ENCODE measurements at places on chromosomes 7 and 10.

- DNase-seq: no peak
These were observed 9.3 kb upstream of the GTPBP4 start for GRCh38 chr10:978826-979421.

DNA sequence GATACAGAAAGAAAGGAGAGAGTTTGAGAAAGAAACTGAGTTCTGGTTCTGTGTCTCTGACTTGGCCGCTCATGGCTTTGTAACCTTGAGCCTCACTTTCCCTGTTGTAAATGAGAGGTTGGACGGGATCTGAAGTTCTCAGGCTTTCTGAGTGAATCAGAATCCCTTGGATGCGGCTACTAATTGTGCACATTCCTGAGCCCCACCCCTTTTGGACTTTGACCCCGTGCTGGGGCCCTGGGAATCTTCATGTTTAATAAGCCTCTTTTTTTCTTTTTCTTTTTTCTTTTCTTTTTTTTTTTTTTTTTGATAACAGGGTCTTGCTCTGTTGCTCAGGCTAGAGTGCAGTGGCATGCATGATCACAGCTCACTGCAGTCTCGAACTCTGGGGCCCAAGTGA lies 26.9 kb downstream of the SLC25A28 start:
- DNase-seq: no peak

DNA sequence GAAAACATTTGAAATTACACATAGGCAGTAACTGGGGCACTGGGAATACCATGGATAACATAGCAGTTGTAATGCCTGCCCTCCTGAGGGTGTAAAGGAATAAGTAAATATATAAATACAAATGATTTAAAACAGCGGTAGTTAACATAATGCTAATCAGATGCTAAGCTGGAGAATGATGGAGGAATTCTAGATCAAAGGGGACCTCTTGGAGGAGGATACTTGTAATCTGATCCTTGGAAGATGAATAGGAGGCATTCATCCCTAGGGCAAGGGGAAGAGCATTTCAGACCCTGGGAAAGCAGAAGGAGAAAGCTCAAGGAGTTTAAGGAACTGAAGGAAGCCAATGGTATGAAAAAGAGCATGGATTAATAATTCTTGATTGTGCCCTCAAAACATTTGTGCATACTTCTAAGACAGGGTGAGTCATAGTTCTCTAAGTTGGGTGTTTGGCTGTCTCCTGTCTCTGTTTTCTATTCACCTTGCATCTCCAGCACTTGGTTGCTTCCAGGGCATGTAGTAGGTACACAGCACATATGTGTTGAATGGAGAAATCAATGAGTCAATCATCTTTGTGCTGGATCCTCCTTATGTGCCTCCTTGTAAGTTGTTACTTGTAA lies 54.8 kb upstream of the PLPP4 start:
- DNase-seq: no peak

- peak; percentile 45 for DNase-seq
These were observed 194.0 kb downstream of the CFTR start for GRCh38 chr7:117673839-117674238.

DNA sequence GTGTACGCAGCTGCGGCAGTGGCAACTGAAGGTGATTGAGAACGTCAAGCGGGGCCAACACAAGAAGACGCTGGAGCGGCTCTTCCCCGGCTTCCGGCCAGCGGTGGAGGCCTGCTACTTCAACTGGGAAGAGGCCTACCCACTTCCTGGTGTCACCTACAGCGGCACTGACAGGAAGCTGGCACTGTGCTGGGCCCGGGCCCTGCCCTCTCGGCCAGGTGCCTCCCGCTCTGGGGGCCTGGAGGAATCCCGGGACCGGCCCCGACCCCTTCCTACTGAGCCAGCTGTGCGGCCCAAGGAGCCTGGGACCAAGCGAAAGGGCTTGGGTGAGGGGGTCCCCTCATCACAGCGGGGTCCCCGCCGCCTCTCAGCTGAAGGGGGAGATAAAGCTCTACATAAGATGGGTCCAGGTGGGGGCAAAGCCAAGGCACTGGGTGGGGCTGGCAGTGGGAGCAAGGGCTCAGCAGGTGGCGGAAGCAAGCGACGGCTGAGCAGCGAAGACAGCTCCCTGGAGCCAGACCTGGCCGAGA lies 6.5 kb downstream of the ZSWIM8 start:
- no peak for DNase-seq

DNA sequence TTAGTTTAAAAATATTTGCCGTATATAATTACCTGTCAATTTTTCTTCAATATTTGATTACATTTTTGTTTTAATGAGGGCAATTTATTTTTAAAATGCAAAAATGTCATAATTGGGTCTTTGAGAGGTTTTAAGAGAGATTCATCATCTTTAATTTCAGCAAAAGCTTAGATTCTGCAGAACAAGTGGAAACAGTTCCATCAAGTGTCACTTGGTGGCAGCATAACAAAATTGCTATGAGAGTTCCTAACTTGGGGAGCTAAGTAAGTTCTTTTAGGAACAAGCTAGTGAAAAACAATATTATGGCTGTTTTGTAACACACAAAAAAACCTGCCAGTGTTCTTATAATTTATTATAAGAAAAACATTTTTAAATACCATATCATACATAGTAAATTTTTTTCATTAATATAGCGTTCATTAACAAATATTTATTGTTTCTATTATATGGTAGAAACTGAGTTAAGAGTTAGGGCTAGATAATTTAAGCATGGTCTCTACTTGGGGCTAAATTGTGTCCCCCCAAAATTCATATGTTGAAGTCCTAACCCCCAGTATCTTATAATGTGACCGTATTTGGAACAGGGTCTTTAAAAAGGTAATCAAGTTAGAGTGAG lies 155.2 kb downstream of the MAGI2 start:
- DNase-seq: peak; percentile 39

- peak; percentile 89 for DNase-seq
These were observed 16.2 kb upstream of the ZFAND2A start for GRCh38 chr7:1175967-1176851.

DNA sequence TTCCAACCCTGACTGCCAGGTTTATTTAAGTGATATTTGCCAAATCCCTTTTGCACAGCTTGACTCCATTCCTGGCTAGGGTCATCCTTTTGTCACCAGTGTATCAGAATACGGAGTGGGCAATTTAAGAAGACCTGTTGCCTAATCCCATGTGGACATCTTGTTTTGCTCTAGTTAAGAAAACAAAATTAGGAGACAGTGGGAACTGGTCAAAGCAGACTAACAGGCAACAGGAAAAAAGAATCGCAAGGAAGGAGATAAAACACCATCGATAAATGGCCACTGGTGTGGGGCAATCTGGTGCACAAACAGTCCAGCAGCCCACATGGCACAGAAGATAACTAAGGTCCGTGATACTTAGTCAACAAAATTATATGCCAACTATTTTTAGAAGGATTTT lies 21.4 kb downstream of the KDM7A start:
- DNase-seq: no peak

DNA sequence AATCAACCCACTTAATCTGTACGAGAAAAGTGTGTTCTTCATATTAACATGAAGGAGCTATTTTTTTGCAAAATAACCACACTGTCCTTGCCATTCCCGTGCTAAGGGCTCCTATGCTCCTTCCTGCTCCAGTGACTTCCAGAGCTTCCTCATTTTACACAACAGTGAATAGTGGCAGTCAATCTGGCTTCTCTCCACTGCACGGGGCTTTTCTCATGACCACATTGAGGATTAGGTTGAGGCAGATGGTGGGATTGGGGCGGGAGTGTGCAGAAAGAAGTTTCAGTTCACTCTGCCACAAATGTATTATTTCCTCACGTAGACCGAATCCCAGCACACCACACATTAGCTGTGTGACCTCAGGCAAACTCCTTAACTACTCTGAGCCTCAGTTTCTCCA lies 235.1 kb downstream of the ARHGAP12 start:
- DNase-seq: no peak

DNA sequence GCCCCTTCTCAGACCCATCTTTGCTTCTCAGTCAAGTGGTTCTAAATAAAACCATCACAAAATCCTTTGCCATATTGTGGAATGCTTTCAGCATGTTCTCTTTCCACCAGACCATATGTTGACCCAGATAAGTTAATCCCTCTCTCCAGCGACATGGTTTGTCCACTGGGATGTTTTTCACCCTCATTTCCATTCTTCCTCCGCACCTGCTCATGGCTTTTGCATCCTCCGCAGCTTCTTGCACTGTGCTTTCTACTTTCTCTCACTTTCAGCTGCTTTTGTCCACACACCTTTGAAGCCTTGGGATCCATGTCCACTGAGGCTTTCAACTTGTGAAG lies 52.3 kb upstream of the WAC start:
- DNase-seq: no peak

DNA sequence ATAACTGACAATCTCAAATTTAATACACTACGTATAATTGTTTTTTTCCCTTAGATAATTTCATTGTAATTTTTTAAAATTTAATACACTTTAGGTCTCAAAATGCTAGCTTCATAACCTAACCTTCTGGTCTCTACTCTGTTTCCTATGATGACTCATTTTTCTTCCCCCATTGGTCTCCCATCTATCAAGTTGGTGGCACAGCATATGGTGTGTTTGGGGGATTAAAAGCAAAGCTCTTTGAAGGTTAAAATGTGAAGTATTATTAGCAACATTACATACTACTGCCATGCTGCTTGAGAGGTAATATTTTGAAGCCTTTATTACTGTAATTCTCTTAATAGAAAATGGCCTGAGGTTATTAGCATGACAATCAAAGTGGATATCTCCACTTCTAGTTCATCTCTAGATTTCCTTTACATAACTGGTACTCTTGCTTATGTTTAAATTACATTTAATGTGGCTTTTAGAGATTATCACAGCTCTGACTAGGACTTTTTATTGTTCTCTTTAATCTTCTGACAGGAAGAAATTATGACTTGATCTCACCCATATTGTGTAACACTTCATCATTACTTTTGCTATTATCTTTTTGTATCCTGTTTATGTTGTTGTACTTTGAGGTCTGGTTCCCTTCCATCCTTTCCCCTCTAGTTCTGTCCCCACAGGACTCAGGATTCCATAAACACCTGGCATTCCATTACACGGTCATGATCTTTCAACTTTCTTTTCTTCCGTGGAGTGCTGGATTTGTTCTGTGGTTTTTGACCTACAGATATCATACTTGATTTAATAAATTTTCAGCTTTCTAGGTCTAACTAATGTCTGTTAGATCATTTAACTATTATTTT lies 185.1 kb downstream of the SEMA3D start:
- no peak for DNase-seq

DNA sequence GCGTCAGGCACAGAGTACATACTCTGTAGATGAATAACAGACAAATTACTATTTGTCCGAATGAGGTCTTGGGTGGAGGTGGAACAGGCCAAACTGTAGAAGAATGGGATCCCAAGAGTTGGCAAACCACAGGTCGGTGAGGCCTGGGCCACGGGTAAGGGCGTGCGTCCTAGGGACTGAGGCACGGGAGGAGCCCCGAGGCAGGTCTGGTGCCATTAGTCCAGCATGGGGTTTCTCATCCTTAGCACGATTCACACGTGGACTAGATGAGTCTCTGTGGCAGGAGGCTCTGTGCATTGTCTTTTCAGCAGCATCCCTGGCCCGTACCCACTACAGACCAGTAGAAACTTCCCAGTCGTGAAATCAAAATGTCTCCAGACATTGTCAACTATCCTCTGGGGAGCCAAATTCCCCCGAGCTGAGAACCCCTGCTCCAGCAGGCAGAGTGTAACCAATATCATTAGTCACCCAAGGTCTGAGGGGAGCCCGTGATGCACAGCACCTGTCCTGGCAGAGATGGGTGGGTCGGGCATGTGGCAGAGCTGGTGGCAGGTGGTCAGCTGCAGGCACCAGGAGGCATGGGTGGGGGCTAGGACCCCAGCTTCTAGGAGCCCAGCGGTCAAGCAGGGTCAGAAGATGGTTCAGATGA lies 61.3 kb downstream of the COL13A1 start:
- no peak for DNase-seq

DNA sequence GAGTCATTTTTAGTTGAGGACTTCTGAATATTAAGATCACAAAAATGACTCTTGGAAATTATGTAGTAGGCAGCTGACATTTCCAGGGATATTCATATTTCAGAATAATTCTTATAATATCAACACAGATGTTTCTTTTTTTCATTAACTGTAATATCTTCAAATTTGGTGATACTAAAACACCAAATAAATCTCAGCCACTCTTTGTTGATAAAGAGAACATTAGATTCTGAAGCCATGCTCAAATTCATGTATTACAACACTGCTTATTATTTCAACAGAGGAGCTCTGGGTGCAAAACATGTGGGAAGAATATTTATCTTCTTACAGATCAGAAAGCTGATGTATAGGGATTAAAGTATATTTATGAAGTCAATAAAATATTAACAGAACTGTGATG lies 355.4 kb downstream of the CRPPA start:
- DNase-seq: no peak

DNA sequence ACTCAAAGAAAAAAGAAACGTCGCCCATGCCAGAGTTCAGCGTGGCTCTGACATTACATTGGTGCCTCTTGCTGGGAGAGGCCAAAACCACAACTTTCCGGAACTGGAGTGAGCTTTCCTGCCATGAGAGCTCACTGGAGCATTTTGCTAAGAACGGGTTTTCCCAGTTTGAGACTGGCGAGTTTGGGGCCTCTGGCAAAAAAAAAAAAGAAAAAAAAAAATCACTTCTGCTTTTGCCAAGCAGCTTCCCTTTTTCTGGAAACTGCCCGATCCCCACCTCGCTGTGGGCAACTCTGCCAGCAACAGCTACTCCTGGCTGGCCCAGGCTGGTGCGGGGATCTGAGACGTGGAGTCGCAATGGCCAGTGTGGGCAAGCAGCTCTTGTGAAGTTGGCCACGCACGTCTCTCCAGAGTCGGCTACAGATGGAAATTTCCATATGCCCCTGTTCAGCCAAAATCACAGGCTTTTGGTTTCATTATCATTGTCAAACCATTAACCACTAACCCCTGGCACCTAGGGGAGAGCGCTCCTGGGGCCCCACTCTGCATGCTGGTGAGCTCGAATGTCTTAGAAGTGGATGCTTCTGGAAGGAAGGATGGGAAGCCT lies 25.7 kb downstream of the PRKAG2 start:
- no peak for DNase-seq

GRCh38 chr10:12428447-12429135 lies 79.2 kb downstream of the CAMK1D start:
- no peak for DNase-seq

DNA sequence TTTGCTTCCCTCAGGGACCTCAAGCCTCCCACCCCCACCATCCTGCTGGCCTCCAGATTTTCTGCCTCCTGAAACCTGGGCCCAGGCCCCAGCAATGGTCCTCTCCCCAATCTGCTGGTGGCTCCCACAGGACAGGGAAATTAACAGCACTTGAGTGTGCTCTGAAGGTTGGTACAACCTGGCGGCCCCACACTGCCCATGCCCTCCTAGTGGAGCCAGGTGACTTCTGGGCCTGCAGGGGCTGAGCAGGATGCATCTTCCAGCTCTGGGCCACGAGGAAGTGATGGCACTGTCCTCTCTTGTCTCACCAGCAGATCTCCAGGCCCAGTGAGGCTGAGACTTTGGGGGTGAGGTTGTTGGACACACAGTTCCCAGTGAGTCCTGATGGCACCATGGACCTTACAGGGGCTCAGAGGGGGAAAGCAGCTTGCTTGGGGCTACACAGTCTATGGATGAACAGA lies 3.6 kb upstream of the ZMIZ1 start:
- no peak for DNase-seq

Data from GM13976 (cell line).